ENCODE measurements at places on chromosomes 5 and 9. TPM values are rescaled to one million over a fixed set of nuclear protein-coding genes. Genes with fewer than 3 reads are reported as not detected.

GRCh38 chr5:957748-958485, 50.7 kb upstream of the NKD2 start:
- DNase-seq, result peak; percentile 64

FCN2 gene
- not detected for total RNA-seq

ENTPD2 gene
- total RNA-seq, result 3.2 TPM

SPATA31A3 gene
- total RNA-seq, result not detected

All from lung (tissue), 17 donors.